ENCODE measurements at places on chromosomes 5 and 9.

DNA sequence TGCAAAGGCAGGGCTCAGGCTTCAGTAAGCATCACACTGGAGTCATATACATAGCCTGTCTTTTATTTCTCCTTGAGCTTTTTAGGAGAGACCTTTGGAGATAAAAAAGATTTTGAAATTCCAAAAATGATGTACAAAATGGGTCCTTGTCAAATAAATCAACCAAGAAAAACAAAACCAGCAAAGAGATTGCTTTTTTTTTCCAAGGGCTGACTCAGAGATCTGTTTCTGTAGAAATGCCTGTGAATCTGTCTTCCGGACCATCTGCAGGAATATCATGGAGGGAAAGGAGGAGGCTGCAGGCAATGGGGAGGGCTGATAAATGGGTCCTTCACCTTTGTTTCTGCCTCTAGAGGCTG, 77.4 kb downstream of the SLIT3 start:
- DNase-seq, result no peak

GRCh38 chr5:136285096-136285855, 80.1 kb downstream of the TRPC7 start:
- DNase-seq, result no peak

DNA sequence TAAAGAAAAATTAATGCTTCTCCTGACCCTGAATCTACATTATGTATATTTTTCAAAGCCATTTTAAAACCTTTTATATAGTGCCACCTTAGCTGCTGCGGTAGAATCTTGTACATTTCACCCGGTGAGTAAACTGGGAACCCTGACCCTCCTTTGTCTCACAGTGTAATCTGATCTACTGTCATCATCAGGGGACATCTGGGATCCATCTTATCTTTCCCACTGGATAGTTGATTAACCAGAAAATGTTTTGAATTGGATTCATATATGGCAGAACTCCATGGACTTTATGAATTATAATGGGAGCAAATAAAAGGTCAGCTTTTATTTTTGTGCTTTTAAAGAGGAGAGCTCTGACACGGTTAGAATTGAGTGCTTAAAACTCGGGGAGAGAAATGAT, 95.0 kb downstream of the ADAMTSL1 start:
- no peak for DNase-seq

DNA sequence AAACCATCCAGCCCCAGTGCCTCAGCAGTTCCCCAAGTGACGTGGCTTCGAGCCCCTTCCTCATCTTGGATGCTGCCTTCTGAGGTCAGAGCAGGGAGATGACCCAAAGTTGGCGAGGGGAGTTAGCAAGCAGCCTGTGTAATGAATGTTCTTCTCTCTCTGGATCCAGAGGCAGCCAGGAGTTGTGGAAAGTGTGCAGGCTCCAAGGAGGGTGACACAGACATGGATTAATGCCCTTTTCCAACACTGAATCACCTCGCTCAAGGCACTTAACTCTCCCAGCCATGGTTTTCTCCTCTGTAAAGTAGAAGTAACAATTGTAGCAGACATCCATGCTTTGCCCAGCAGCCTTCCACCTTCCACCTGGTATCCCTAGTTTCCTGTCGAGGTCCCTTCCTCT, 64.6 kb upstream of the HAND1 start:
- no peak for DNase-seq

- no peak for DNase-seq
Observed at GRCh38 chr9:2024888-2025782, 10.0 kb downstream of the SMARCA2 start.

- DNase-seq, result no peak
Observed at GRCh38 chr5:144436007-144436406, 265.3 kb downstream of the KCTD16 start.

DNA sequence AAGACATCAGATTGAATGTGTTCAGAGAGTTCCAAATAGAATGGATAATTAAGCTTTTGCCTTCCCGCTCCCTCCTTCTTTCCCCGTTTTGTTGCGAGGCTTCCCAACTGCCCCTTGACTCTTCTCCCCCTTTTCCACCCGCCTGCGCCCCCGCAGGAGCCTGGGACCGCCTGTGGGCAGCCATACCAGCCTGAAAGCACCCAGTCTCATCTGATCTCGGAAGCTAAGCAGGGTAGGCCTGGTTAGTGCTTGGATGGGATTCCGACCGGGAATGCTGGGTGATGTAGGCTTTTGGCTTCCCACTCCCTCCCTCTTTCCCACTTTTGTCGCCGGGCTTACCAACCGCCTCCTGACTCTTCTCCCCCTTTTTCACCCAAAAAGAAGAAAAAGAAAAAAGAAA, 6.8 kb upstream of the HSD17B4 start:
- DNase-seq, result no peak

- DNase-seq, result no peak
Observed at GRCh38 chr5:1037671-1038416, 29.2 kb downstream of the NKD2 start.

GRCh38 chr5:22070186-22070728, 782.9 kb downstream of the CDH12 start:
- no peak for DNase-seq

- DNase-seq, result no peak
Observed at GRCh38 chr5:91438871-91439270, 55.8 kb upstream of the ARRDC3 start.

DNA sequence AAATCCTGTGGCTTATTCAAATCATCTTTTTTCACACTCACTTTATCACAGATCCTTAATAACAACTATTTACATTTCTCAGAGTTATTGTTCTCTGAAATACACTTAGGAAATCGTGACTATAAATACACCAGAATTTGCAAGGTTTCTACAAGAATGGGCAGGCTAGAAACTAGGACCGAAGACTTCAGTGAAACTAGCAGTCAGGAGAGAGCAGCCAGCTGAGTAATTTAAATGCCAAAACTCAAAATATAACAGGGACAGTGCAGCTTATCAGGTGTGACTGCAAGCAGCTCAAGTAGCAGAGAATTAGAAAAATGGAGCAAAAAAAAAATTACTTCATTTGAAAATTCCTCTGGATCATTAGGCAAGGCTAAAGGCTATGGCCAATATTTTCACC, 719.3 kb upstream of the ZNF608 start:
- no peak for DNase-seq

DNA sequence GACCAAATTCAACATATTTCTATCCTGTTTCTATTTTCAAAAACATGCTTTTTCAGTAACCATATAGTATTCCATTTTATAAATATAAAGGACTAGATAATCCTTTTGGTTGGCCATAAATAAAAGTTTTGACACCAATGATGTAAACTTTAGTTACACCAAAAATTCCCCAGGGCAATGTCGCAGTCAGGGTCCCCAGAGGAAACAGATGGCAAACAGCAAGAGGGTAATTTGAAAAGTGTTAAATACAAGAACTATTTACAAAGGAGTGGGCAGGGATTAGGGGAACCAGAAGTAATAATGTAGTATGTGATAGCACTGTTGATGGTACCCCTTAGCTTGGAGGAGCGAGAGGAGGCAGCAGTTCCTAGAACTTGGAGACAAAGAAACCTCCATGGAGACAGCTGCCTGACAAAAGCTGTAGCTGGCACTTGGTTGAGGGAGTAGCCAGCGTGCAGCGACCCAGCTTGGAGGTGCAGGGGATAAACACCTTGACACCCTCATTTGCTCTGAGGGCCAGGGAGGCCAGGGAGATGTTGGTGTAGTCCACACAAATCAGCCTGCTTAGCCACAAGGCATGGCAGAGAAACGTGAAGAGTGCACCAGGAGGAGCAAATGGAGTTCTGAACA, 18.3 kb upstream of the MSANTD3 start:
- DNase-seq, result no peak

- no peak for DNase-seq
Observed at GRCh38 chr5:157972579-157972978, 113.6 kb upstream of the CLINT1 start.

GRCh38 chr5:141716009-141716408, 34.0 kb upstream of the ARAP3 start:
- no peak for DNase-seq

- no peak for DNase-seq
Observed at GRCh38 chr5:78269088-78269703, 25.3 kb downstream of the AP3B1 start.

- no peak for DNase-seq
Observed at GRCh38 chr9:1128046-1128445, 77.9 kb downstream of the DMRT2 start.

DNA sequence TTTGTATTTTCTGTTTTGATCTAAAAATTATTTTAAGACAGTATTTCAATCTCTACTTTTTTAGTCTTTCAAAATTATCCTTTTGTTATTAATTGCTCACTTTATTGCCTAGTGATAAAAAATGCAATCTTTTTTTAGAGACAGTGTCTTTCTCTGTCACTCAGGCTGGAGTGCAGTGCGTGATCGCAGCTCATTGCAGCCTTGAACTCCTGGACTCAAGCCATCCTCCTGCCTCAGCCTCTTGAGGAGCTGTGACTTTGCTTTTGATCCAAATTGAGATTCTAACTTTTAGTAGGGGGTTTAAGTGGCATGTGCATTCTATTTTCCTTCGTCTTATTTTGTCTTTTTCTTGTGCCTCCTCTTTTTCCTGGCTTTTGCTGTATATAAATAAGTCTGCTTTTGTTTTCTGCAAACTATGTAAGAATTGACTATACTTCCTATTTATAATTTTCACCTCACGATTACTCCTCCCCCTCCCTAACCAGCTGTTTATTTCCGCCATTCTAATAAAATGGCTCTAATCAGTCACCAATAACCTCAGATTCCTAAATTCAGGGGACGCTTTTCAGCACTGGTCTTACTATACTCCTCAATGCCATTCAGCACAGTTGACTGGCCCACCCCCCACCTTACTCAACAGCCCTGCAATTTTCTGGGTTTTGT, 32.3 kb downstream of the KLF9 start:
- no peak for DNase-seq

DNA sequence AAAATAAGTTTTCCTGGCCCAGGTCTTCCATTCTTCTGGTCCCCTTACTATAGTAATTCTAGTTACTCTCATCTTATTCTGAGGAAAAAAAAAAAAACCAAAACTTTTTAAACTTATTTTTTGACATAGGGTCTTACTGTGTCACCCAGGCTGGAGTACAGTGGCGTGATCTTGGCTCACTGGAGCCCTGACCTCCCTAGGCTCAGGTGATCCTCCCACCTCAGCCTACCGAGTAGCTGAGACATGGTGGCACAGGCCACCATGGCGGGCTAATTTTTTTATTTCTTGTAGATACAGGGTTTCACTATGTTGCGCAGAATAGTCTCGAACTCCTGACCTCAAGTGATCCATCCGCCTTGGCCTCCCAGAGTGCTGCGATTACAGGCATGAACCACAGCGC, 38.4 kb downstream of the SNAPC3 start:
- DNase-seq, result no peak

DNA sequence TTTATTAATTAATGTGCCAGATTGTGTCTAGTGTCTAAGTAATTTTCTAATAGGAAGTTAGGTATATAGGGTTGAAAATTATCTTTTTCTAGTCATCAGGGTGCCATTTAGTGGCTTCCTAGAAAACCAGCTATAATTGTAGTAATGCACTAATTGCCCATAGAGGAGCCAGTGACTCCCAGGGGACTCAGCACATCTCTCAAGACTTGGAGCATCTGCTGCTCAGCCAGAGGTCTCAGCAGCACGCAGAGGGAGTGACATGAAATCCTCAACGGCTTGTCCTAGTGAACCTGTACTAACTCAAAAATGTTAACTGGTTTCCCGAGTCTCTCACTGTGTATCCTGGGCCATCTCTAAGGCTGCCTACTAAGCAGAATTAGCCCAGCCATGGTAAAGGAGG, 78.2 kb upstream of the MAN2A1 start:
- DNase-seq, result no peak

DNA sequence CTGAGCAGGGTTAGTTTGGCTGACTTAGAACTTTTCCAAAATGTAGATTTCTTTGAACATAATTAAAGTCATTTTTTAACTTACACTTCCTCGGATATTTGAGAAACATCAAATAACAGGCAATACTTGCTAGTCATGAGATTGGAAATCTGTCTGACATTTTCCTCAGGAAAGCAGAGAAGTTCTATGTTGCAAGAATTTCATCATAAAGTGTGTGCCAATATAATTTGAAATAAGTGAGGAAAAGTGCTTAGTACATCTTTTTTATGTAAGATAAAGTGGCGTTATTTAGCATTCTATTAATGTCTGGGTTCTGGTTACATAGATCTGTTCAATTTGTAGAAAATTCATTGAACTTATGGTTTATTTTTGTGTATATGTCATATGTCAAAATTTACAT, 48.7 kb upstream of the C5orf47 start:
- DNase-seq, result no peak

- DNase-seq, result no peak
Observed at GRCh38 chr5:72328172-72328571, 8.0 kb downstream of the PTCD2 start.

- peak; percentile 60 for DNase-seq
Observed at GRCh38 chr9:107732781-107733522, 243.4 kb upstream of the KLF4 start.

GRCh38 chr5:96408841-96409538, 24.1 kb downstream of the PCSK1 start:
- DNase-seq, result no peak

GRCh38 chr5:176296-176823, 14.9 kb upstream of the LRRC14B start:
- DNase-seq, result no peak

- DNase-seq, result no peak
Observed at GRCh38 chr5:31763424-31763823, 124.5 kb downstream of the PDZD2 start.

DNA sequence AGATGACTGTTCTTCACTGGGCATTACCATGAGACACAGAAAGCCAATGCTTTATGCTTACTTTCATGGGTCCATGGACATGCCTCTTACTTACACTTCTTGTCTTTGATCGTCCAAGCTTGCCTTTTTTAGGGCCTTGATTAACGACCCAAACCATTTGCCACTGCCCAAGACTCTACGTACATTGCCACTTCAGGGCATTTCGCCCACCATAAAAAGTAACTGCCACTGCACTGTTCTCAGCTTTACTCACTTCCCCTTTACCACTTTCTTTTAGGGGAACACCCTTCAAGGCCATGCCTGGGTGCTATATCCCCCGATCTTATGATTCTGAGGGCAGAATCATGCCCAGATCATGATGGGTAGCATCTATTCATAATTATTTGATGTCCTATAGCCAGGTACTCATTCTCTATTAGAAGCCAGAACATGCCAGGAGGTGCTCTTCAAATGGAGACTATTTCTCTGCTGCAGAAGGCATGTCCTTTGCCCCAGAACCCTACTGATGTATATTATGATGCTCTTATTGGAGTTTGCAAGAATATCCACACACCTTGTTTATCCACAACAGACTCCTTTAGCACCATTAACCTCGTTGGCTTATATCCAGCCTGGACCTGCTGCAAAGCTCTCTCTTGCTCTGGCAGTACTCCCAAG, 64.1 kb upstream of the RAD23B start:
- no peak for DNase-seq
